ELR (cell line): ENCODE measurements at places on chromosomes 5 and 9.

DNA sequence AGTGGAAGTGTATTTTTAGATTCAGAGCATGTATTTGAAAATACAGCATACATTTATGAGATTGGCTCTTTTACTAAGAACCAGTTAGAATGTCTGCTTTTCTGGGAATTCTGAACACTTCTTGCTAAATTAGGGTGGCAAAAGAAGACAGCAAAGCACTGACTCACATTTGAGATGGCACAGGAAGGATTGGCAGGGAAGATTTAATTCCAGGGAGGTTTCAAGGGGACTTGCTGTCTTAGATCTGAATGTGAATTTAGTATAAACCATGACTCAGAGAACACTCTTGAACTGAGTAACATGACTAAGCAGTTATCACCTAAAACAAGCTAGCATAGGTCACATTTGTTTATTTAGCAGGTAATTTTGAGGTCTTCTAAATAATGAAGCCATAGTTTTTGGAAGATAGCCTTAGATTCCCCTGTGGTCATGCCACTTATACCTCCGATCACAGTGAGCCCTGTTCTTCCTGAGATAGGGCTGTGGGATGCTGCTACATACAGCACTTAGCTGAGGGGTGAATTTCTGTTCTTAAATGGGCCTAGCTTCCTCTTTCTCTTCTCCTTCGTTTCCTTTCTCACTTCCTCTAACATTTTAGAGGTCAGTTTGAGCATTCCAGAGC lies 173.8 kb downstream of the PCSK1 start:
- DNase-seq: peak; percentile 84

- DNase-seq: no peak
Measured at GRCh38 chr5:158155811-158156505, 297.0 kb upstream of the CLINT1 start.

DNA sequence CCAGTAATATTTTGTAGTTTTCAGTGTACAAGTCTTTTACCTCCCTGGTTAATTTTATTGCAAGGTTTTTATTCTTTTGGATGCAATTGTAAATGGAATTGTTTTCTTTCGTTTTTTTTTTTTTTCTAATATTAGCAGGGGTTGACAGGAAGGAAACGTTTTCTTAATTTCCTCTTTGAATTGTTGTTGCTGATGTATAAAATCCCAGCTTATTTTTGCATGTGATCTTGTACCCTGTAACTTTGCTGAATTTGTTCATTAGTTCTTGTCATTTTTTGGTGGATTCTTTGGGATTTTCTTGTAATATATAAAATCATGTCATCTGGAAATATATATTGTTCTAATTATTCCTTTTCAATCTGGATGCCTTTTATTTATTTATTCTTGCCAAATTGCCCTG lies 65.0 kb upstream of the ANKH start:
- DNase-seq: no peak

- DNase-seq: peak; percentile 73
Measured at GRCh38 chr5:138032028-138032571, 779 bp downstream of the FAM13B start.

- peak; percentile 70 for DNase-seq
Measured at GRCh38 chr9:69168709-69169217, 5.3 kb upstream of the TJP2 start.

DNA sequence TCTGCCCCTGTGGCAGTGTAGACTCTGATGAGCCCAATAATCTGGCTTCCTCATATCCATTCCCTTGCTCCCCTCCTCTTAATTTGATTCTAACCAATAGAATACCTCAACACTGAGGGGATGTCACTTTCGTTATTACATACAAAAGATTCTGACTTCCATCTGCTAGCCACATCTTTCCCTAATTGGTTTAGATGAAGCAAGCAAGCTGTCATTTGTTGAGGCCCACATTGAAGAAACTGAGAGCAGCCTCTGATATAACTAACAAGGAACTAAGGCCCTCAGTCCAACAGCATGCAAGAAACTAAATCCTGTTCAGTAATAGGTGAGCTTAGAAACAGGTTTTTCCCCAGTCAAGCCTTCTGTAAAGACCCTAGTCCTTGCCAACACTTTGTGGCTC lies 5.8 kb downstream of the ADAMTS6 start:
- no peak for DNase-seq
